GM04503 (cell line): ENCODE measurements at places on chromosomes 6 and 20.

DNA sequence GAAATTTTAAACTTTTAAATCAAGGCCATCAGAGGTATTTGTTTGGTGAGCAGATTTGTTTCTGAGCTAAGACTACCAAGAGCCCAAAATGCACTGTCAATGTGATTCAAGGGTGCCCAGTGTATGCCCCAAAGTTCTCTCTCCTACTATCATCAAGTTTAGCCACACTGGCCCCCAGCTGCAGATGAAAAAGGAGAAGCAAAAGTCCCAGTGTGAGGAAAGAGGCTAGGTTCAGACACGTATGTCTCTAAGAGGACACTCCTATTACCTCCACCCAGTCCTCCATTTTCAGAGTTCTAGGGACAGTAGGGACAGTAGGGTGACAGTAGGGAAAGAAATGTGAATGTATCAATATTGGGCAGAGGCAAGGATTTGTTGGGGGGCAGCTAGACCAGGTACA is 230.8 kb downstream of the CD83 start:
- DNase-seq = no peak

DNA sequence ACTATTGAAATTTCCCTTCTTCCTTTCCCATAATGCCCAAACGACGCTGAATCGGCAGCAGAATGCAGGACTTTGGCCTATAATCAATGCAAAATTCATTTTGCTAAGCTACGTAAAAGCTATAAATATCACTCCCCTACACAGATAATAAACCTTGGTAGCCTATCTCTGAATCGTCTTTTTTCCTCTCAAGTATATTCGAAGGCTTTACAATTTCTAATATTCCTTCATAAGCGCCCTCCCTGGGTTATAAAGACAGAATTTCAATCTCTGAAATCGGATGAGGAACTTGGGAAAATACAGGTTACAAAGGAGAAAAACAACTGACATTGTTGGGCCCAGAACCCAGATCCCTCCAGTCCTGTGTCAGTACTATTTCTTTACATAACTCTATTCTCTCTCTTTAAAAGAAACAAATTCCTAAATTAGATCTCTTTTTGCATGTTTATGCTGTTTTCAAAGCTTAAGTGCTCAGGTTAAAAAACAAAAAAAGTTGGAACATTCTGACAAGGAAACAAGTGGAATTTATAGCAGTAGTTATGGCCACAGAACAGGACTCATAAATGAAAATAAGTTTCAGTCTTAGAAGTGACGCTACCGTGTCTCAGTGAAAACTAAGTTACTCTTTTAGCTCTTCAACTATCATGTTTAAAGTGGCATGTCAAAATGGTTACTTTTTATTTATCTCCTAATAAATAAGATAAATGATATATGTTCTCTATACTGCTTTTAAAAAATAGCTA is 84.5 kb downstream of the SESN1 start:
- DNase-seq = no peak

GRCh38 chr6:7818257-7819214 is 92.1 kb downstream of the TXNDC5 start:
- DNase-seq = no peak

- no peak for DNase-seq
Measured at GRCh38 chr20:59948828-59949720, 8.9 kb downstream of the FAM217B start.

DNA sequence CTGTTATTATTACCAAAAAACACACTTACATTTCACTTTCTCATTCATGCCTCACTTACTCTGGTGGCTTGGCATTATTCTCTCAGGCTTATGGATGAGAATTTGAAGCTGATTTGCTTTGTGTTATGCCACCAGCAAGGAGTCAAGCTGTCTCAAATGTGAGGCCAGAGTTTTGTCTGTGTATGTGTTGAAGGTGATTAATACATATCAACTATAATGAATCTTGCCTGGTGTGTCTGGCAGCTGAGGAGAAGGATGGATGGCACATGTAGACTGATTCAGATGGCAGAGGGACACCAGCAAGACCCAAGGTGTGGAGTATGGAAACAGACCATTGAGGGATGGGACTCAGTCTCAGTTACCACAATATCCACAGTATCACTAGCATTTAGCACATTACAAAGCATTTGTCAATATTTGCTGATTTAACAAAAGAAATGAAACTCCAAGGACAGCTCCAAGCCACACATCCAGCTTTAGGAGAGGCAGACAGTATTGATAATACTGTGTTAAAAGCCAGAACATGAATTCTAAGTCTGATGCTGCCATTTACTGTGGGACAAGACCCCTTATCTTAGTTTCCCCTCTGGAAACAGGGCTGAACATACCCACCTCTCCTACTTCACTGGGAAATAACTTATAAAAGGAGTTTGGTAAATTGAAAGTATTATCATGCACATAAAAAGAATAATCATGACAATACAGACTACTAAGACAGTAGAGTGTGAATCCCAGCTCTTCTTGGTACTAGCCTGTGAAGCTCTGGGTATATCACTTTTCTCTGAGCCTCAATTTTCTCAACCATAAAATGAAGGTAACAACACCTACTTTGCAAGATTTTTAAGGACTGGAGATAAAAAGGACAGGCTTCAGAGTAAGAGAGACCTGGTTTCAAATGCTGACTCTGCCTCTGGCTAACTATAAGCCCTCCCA is 11.2 kb downstream of the BCL2L1 start:
- DNase-seq = no peak

- DNase-seq = no peak
Measured at GRCh38 chr20:63531686-63532448, 5.3 kb downstream of the PTK6 start.

GRCh38 chr20:22339091-22339881 is 245.1 kb downstream of the FOXA2 start:
- peak; percentile 3 for DNase-seq

DNA sequence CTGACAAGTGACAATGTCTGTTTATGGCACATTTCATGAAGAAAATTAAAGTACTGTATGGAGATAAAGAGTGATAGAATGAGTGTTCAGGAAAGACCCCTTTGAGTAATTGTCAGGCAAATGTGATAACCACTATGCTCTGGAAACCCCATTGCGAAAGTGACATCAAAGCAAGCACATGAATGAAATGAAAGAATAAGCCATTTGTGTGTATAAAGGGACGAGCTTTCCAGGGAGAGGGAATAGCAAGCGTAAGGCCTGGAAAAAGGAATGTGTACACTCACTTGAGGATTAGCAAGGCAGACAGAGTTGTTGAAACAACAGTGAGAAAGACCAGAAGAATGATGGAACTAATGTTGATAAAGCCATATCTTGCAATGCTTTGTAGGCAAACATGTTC is 490.0 kb downstream of the GRIK2 start:
- DNase-seq = no peak

GRCh38 chr6:154732538-154733182 is 556 bp upstream of the SCAF8 start:
- peak; percentile 33 for DNase-seq

DNA sequence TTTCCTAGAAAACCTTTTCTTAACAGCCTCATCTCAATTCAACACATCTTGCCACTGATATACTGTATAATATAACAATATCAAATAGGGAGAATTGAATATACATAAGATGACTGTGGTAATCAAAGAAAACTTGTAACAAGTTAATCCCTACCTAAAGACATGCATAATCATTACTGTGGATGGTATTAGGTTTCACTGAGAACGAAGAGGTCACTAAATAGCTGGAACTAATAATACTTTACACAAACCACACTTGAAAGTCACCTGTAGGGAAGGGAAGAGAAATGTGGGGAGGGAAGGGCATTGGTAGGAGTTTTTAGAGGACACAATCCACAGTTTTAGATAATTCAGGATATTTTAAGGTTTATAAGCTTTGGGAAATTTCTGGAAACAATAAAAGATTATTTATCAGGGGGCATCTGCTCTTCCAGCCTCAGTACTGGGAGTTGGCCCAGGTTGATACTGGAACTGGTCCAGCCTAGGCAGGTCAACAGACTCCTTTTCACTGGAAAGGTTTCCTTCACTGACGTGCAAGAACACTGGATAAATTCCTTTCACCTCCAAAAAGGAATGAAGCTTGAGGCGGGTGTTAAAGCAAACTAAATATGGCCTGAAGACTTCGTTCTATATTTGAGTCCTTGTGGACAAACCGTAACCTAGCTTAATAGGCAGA is 44.0 kb downstream of the MAP7 start:
- no peak for DNase-seq

- DNase-seq = no peak
Measured at GRCh38 chr20:1944345-1945091, 49.3 kb downstream of the SIRPA start.

DNA sequence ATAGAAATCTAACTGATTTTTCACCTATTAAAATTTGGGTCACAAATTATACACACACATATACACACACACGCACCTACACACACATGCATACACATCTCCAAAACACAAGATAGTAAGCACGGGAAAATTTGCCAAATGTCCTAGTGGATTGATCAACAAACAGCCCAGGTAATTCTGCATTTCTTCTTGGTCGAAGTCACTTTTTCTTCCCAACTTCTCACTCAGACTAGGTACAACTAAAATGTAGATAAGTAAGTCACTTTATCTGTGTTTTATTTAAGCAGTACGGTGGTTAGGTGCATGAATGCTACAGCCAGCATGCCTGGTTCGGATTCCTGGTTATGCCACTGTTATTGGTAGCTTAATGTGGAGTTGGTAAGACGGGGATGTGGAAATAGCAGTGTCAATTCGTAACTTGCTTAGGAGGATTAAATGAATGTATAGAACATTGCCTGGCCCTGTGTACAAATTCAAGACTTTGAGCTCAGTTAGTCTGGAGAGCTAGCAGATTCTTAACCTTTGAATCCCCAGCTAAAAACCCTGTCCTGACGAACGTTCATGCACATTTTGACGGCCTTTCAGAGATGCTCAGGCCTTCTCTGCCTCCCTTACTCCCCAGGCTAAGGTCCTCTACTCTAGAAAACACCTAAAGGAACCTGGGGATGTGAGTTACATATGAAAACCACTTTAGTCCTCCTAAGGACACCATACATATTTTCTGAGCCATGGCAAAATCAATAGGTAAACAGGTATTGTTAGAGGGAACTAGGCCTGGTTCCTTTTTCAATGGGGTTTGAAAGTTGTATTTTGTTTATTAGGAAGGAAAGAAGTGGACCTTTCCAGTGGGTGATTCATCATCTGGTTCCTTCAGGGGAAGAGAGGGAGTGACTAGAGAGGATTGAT is 50.9 kb downstream of the CYP24A1 start:
- DNase-seq = no peak

DNA sequence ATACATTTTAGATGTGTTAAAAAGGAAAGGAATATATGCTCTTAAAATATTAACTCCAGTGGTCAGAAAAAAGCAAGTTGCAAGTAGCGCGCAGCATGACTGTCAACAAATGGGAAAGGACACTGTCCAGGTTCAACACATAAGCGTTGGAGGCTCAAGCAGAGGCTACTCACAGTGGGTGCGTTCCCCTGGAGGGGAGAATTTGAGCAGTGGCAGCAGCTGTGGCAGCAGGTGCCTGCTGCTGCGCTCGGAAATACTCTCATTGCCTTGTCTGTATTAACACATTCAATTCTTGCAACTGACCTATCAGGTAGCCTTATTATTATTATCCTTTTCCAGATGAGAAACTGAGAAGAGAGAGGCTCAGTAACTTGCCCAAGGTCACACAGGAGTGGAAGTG is 21.9 kb upstream of the CCN6 start:
- no peak for DNase-seq
